SK-N-SH (cell line): ENCODE measurements at places on chromosomes 16 and 17.

- no peak overlapping the region for H3K27ac ChIP-seq
- H3K4me3 ChIP-seq, result no peak overlapping the region
- H3K36me3 ChIP-seq, result no peaks in the 10 kb centered on the region
- no peaks in the 10 kb centered on the region for H3K4me1 ChIP-seq
Measured at GRCh38 chr17:9844153-9844552, 18.4 kb downstream of the GLP2R start.

DNA sequence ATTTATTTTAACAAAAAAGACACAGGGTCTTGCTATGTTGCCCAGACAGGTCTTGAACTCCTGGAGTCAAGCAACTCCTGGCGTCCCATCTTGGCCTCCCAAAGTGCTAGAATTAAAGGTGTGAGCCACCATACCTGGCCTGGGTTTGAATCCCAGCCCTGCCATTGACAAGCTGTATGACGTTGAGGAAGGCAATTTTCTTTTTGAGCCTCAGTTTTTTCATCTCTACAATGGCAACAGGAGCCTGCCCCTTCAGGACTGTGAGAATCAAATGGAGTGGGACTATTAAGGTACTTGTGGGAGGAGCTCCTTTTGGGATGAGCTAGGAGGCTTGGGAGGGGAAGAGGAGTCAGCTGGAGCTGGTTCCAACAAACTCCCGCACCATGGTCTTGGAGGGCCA lies 6.2 kb downstream of the RARA start:
- H3K36me3 ChIP-seq, result no peaks in the 10 kb centered on the region
- H3K4me3 ChIP-seq, result no peak overlapping the region
- H3K27me3 ChIP-seq, result no peaks in the 10 kb centered on the region
- no peak for DNase-seq

GRCh38 chr17:5913032-5913531 lies 157.1 kb upstream of the WSCD1 start:
- no peak overlapping the region for H3K4me3 ChIP-seq
- no peak for DNase-seq
- no peaks in the 10 kb centered on the region for H3K36me3 ChIP-seq
- peaks cover 3% of the 10 kb centered on the region; the same call in 1 of the 2 replicates for H3K27me3 ChIP-seq
- H3K4me1 ChIP-seq, result no peaks in the 10 kb centered on the region

GRCh38 chr16:80744856-80745255 lies 59.5 kb downstream of the CDYL2 start:
- H3K36me3 ChIP-seq, result no peaks in the 10 kb centered on the region
- H3K4me3 ChIP-seq, result no peak overlapping the region
- no peak for DNase-seq
- H3K4me1 ChIP-seq, result no peaks in the 10 kb centered on the region

GRCh38 chr16:1182316-1182671 lies 29.4 kb downstream of the CACNA1H start:
- no peak overlapping the region; the same call in 1 of the 2 replicates for H3K4me3 ChIP-seq
- no peaks in the 10 kb centered on the region for H3K4me1 ChIP-seq
- no peak for DNase-seq
- H3K27ac ChIP-seq, result no peak overlapping the region

- H3K27ac ChIP-seq, result no peak overlapping the region
- no peak for DNase-seq
- H3K27me3 ChIP-seq, result no peaks in the 10 kb centered on the region
Measured at GRCh38 chr17:44310188-44310587, 1.8 kb downstream of the RUNDC3A start.

GRCh38 chr17:2179615-2180295 lies 123.8 kb downstream of the SMG6 start:
- H3K27ac ChIP-seq, result peak overlapping the region; percentile 92
- peaks cover 10% of the 10 kb centered on the region; the same call in 1 of the 2 replicates for H3K36me3 ChIP-seq
- H3K27me3 ChIP-seq, result no peaks in the 10 kb centered on the region
- peak; percentile 81 for DNase-seq
- peaks cover 73% of the 10 kb centered on the region for H3K4me1 ChIP-seq
